ENCODE measurements at places on chromosomes 1 and 21.

DNA sequence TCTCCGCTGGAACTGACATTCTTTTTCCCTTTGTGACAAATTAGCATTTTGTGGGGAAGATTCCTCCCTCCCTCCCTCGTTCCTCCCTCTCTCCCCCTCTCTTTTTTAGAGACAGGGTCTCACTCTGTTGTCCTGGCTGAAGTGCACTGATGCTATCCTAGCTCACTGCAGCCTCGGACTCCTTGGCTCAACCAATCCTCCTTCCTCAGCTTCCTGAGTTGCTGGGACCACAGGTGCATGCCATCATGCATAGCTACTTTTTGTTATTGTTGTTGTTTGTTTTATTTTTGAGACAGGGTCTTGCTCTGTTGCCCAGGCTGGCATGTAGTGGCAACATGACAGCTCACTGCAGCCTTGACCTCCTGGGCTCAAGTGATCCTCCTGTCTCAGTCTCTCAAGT, 6.8 kb upstream of the SKI start:
- no peak for DNase-seq

- DNase-seq = no peak
Observed at GRCh38 chr21:33268393-33268736, 2.2 kb downstream of the IL10RB start.

GRCh38 chr1:227996187-227996950, 10.4 kb upstream of the WNT3A start:
- DNase-seq = no peak

DNA sequence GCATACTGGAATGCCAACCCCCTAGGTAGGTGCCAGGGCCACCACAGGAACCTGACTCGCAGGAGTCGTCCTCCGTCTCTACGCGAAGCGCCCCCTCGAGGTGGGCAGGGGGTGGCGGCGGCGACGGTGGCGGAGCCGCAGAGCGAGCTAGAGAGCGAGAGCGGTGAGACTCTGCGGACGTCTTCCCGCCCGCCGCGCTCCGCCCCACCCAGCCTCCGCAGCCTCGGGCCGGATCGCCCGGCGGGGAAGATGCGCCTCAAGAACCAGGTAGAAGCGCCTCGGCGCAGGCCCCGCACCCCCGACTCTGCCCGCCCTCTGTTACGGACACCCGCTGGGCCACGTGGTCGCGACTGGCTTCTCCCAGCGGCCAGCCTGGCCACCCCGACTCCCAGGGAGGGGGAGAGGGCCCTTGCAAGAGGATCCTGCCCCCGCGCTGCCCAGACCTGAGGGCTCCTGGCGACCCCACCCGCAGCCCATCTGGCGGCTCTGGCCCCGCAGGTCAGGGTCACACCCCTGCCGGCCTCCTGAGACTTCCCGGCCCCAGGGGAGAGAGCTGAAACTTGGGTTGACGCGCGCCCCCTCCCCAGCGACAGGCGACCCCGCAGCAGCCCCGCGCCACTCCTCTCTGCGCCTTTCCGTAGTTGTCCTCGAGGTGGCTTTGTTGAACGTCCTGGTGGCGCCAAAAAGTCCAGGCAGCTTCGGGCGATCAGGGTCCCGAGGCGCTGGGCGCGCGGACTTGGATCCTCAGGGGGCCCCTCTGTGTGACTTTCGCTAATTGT, 24.4 kb upstream of the AGBL4 start:
- DNase-seq = no peak

DNA sequence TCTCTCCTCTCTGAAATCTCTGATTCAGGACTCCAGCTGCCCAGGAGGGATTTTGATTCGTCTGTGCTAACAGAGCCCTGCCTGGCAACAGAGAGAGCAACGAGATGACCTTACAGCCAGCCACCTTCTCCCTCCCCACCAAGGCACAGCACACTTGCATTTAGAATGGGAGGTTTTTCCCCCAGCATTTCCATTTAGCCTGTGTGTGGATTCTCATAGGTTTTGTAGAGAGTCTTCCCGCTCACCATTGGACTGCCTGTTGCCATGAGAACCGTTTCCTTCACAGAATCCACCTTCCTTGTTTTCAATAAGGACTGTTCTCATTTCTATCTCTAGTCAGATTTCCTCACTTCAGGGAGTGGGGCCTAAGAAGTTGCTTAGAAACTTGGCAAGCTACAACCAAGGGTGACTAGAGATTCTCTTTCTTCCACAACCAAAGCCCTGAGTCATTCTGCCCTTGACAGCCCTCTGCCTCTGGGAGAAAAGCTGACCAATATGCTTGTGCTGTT, 5.8 kb upstream of the IKBKE start:
- peak; percentile 92 for DNase-seq

- DNase-seq = no peak
Observed at GRCh38 chr21:26788790-26789189, 56.4 kb downstream of the ADAMTS1 start.

GRCh38 chr1:101150670-101151069, 86.1 kb upstream of the S1PR1 start:
- no peak for DNase-seq

DNA sequence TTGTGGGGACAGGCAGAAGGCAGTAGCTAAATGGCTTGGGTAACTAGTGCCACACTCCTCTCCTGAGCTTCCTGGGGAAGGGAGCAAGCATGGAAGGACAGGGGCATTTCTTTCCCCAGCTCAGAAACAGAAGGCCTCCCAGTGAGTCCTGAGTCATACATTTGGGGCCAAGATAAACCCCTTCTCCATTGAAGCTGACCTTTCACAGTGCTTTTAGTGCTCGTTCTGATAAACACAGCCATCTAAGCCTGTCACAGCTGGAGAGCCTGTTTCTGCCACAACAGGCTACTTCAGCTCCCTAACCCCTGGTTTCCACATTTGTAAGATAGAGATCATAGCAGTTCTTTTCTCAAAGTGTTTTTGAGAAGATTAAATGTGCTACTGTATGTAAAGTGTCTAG, 374.0 kb downstream of the LMX1A start:
- DNase-seq = no peak

DNA sequence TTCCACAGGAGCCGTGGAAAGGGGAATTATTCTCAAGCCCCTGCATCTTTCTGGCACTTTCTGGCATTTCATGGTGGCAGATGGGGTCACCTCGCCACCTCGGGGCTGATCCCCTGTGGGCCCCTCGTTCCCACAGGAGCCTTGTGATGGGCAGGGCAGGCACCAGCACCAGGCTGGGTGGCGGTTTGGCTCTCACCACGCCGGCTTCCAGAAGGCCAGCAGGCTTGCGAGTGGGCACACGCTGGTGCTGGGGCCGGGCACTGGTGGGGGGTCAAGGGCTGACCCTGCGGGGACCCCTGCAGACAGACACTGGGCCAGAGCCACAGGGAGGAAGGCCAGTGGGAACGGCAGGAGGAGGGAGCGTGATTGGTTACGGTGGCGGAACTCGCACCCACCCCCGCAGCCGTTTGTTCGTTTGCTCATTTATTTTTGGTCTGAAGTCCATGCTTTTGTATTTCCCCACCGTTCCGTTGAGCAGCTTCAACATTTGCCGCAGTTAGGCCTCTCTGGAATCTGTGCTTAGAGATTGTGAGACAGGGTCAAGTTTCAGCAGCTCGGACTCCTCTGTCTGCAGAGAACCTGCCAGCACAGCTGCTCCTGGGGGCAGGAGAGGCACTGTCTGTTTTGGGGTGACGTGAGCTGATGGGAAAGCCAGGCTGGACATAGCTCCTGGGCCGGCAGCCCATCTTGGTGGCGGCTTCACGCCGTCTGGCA, 5.3 kb downstream of the COL18A1 start:
- no peak for DNase-seq

DNA sequence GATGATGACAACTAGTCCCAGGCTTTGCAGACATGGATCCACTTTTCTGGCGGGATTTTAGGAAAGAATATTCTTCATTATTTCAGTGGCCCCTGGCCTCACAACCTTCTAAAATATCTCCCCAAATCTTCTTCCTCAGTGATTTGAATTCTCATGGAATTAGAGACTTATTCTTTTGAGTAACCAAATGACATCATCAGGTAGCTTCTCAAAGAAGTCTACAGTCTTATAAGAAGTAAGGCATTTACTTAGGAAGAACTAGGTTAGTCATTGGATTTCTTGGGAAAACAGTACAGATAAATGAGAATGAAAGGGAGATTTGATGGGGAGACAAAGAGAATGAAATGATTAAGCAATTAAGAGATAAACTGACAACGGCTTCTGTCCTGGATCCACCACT, 201.1 kb upstream of the PROX1 start:
- DNase-seq = no peak

DNA sequence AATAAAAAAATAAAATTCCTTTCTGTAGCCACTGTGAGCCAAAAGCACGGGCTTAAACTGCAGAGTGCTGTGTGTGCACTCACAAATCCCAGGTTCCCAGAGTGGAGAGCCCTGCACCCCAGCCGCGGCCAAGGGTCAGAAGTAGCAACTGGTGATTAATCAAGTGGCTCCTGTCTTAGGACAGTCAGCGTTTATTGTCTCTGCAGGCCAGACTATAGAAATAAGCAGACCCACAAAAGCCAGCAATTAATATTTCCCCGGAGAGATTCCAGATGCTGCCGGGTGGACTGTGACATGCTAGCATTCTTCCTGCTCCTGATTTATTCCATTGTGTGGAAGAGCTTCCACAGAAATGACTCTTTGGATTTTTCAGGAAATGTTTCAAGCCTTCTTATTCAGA, 412.2 kb downstream of the KIF26B start:
- no peak for DNase-seq

- no peak for DNase-seq
Observed at GRCh38 chr1:81848880-81849682, 48.3 kb downstream of the ADGRL2 start.

- DNase-seq = peak; percentile 82
Observed at GRCh38 chr1:221284028-221284427, 404.8 kb downstream of the HLX start.

GRCh38 chr1:68442822-68443556, 6.8 kb downstream of the RPE65 start:
- peak; percentile 70 for DNase-seq

GRCh38 chr1:178659789-178660208, 65.2 kb upstream of the RALGPS2 start:
- DNase-seq = no peak

- DNase-seq = no peak
Observed at GRCh38 chr1:19773485-19773884, 26.2 kb downstream of the TMCO4 start.

DNA sequence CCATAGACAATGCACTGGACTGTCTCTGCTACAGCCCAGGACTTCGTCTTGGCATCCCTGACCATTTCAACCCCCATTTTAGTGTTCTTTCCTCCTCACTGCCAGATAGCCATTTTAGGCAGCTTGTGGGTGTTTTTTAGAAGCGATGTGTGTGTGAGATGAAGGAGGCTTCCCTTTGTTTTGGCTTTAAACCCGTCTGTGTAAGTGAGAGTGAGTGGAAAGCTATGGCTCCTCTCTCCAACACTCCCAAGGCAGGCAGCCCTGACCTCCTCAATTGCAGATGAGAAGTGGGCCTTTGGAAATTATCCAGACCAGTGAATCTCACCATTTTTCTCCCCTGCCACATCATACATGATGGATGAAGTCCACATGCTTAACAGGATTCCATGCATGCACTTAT, 70.3 kb upstream of the PGBD5 start:
- DNase-seq = no peak

- DNase-seq = no peak
Observed at GRCh38 chr1:224859651-224860050, 69.8 kb upstream of the DNAH14 start.

GRCh38 chr1:207807326-207807689, 55.5 kb downstream of the CD46 start:
- no peak for DNase-seq

DNA sequence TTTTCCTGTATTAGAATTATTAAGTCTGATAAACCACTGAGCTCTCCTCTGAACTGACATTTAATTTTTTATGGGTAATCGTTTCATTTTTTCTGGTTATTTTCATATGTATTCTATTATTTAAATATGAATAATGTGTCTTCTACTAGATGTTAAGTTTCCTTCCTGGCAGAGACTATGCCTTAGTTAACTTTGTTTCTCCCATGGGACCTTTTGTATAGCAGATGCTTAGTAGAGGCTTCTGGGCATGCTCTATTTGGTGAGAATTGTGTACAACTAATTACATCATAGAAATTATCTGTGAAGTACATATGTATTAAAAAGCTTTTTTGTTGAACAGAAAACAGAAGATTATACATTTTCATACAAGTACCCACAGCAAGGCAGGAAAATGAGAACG, 23.4 kb downstream of the CTBS start:
- peak; percentile 30 for DNase-seq

DNA sequence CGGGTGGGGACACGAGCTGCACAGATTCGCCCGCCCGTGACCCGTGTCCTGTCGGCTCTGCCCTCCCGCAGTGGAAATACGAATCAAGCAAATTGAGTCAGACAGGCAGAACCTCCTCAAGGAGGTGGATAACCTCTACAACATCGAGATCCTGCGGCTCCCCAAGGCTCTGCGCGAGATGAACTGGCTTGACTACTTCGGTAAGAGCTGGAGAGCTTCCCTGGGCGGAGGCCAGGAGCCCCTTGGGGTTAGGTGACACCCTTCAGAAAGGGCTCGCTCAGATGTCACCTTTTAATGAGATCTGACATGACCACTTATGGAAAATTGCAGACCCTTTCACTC, 489 bp downstream of the CDCA8 start:
- no peak for DNase-seq

DNA sequence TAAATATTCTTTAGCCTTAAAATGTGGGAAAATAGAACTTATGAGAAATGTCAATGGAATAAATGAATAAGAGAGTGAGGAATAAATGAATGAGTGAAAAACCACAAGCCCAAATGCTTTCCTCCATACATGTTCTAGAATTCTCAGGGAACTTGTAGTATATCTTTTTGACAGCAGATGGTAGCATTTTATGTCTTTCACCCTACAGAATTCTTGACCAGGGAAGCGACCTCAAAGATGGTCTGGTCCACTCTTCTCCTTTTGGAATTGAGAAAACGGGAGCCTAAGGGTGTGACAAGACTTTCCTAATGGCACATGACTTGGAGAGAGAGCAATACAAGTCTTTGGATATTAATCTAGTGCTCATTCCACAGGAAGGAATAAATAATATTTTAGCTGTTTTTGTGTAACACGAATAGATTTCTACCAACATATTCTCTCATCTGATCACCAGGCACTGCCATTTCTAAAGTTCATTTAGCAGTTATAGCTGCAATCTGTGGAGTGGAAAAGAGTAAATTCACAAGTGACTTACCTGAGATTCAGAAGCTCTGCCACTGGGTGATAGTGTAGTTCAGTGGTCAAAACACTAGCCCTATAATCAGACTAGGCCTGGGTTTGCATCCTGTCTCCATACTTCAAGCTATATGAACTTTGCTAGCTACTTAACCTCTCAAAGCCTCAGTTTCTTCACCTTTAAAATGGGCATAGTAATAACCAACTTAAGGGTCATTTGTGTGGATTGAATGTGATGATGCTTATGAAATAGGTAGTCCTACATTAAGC, 15.0 kb upstream of the F5 start:
- DNase-seq = peak; percentile 21

GRCh38 chr21:31537872-31538576, 121.5 kb upstream of the SOD1 start:
- DNase-seq = no peak
